Fibroblast of skin of back (primary cell): ENCODE measurements at places on chromosomes 16 and 17.

GRCh38 chr16:25257956-25258860, 563 bp upstream of the ZKSCAN2 start:
- DNase-seq = peak; percentile 87

GRCh38 chr16:16001596-16002255, 52.3 kb downstream of the ABCC1 start:
- no peak for DNase-seq

DNA sequence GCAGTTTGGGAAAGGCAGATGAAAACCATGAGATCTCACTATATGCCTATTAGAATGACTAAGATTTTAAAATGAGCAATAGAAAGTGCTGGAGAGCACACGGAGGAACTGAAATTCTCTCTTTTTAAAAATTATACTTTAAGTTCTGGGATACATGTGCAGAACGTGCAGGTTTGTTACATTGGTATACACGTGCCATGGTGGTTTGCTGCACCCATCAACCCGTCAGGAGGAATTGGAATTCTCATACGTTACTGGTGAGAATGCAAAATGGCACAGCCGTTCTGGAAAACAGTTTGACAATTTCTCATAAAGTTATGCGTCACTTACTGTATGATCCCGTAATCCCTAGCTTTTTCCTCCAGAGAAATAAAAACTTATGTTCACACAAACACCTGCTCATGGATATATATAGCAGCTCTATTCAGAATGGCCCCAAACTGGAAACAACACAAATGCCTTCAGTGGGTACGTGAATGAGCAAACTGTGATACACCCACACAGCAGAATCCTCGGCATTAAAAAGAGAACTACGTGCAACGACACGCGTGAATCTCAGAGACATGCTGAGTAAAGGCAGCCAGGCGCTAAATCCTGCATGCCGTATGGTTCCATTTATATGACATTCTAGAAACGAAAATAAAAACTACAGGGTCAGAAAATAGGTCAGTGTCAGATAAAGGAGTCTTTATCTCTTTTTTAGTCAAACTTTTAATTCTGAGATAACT, 11.8 kb downstream of the PIK3R6 start:
- DNase-seq = no peak

DNA sequence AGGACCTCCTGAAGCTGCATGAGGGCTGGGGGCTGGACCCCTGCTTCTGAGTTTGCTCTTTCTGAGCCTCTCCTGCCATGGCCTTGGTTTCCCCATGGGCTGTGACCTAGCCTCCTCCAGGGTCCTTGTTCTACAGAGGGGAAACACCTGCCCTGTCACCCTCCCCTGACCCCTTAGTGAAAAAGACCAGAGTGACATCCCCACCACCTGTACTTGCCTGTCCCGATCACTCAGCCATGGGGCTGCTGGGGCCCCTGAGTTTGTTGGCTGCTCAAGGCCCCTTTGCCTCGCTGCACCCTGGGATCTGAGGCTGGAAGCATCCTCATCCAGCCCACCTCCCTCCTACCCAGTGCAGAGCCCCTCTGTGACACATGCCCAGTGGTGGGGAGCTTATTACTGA, 800 bp downstream of the NOD2 start:
- DNase-seq = no peak

DNA sequence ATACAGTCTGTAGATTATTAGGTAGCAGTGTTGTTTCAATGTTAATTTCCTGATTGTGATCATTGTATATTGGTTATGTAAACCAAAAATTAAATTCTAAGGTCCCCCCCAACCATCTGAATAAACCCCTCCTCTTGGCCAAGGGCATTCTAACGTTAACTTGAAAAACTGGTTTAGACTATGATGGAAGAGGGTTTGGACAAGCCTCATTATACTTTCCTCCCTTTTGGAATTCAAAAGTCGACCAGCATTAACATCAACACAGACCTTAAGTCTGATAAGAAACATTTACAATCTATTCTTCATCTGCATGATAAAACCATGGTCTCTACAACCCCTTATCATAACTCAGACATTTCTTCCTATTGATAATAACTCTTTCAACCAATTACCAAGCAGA, 20.6 kb upstream of the KIFC3 start:
- DNase-seq = no peak

DNA sequence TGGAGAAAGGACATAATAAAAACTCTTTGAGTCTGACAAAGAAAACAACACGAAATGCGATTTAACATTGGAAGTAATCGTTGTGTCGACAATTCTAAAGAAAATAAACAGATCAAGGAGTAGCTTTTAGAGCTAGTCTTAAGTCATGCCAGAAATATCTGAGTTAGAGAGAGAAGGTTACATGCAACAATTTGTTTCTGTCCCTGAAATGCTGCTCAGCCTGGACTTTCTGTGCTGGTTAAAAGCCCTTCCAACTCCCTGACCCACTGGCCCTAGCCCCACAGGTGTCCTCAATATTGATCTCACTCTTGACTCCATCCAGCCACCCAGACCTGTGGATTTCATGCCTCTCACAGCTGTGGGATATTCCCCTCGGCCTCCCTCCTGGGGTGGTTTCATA, 33.2 kb upstream of the TEX2 start:
- no peak for DNase-seq

GRCh38 chr17:50094243-50094752, 853 bp upstream of the PDK2 start:
- DNase-seq = peak; percentile 82

DNA sequence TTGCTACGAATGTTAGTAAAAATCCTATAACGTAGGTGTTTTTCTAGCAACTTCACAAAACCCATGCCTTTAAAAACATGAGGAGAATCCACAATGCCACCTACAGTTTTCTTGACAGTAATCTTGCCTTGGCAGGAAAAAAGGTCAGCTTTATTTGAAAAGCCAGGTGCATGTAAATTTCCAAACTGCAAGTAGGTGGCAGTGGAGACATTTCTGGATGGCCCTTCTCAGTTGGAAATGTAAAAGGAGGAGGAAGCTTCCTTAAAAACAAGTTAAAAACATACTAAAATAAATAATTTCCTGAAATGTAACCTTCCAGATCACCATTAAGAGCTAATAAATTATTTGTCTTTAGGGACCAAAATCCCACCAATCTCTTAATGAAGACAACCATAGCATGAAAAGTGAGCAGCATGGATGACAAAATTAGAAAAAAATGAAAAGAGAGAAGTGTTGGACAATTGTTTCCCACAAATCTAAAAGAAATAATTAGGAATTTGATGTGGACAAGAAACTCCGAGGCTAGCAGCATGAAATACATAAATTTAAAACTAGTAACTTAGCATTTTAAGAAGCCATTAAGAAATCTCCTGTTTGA, 152.2 kb downstream of the SNX11 start:
- DNase-seq = no peak

DNA sequence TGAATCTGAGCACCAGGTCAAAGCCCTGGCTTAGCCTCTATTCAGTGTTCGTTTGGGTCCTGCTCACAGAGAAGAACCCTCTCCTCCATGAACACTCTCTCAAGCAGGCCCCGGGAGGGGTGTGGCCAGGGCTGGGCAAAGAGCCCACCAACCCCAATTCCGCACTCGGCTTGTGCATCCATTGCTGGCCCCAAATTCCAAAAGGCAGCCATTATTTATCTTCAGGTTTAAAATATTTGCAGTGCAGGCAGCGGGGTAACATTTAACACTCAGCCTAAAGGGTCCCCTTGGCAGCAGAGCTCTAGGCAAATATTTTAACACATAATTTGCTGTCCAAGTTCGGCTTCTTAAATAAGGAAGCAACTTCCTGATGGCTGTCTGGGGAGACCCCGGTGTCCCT, 115.7 kb downstream of the ZNF423 start:
- no peak for DNase-seq

DNA sequence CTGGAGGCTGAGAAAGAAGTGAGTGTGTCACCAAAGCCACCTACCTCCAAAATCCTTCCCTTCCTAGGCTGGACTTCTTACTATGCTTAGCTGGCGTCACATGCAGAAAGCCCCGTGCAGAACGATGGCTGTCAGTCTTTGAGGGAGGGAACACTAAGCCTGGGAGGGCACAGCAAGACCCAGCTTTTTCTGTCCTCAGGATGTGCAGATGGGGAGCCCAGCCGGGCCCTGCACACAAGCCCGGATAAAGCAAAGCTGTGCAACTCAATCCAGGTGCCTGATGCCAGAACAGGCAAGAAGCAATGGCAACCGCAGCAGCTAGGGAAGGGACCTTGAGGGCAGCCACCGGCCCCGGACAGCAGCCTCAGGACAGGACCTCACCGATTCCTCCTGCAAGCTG, 13.9 kb upstream of the USP36 start:
- DNase-seq = no peak

GRCh38 chr16:3952737-3953131, 72.2 kb upstream of the CREBBP start:
- peak; percentile 81 for DNase-seq
